Caco-2 (cell line): ENCODE measurements at places on chromosomes 6 and 20.

DNA sequence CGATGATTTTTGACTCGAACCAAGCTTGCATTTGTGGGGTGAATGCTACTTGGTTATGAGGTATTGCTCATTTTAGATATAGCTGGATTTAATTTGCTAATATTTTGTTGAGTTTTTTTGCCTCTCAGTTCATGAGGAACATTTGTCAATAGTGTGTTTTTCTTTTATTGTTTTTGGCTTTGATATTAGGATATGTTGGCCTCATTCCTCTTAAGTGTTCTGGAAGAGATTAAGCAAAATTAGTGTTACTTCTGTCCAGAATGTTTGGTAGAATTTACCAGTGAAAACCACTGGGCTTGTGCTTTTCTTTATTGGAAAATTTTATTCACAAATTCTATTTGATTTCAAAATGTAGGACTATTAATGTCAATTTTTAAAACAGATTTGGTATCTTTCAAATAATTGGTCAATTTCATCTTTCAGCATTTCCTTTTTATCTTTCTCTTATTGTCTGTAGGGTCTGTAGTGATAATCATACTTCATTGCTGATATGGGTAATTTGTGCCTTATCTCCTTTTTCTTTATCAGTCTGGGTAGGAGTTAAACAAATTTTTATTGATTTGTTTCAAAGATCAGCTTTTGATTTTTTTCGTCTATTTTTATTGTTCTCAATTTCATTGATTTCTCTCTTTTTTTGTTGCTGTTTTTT is 14.1 kb downstream of the AIG1 start:
- DNase-seq: no peak

DNA sequence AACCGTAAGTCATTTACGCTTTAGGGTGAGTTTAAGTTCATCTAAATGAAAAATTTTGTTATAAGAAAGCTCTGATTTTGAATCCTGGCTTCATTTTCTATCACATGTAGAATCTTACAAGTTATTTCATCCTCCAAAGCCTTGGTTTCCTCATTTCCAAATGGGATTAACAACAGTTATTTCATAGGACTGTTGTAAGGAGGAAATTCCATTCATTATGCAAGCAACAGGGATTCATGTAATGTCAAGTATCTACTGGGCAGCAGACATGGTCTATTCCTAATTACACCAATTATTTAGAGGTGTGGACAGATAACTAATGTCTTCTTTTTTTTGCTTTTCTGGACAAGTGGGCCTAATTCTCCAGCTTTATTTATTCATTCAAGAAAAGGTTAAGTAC is 154.0 kb downstream of the PDSS2 start:
- DNase-seq: no peak

DNA sequence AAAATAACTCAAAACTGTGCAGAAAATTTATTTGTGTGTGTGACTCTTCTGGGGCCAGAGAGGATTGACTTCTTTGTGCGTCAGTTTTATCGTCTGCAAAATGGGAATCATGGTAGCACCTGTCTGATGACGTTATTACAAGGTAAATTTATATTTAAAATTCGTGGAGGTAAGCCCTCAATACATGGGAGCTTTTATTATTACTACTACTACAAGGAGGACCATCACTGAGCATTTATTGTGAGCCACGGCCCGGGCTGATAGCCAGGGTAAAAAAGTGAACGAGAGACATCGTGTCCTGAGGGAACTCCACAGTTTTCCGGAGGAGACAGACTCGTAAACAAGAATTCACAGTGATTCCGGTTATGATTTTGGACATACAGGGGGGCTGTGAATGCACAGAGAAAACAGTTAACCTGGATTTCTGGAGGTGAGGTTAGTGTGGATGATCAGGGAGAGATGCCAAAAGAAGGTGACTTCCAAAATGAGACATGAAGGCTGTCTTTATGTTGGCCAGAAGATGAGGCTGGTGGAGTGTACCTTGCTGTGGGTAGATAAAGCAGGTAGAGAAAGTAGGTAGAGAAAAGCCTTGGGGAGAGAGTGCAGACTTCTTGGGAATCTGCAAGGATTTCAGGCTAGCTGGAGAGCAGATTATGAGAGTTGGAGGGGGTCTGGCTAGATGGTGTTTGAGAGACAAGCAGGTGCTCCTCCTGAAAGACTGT is 10.6 kb upstream of the SERINC3 start:
- no peak for DNase-seq

GRCh38 chr6:124479991-124480430 is 482.2 kb upstream of the RNF217 start:
- DNase-seq: no peak

- DNase-seq: no peak
These were observed 35.8 kb downstream of the BTBD9 start for GRCh38 chr6:38603966-38604365.

DNA sequence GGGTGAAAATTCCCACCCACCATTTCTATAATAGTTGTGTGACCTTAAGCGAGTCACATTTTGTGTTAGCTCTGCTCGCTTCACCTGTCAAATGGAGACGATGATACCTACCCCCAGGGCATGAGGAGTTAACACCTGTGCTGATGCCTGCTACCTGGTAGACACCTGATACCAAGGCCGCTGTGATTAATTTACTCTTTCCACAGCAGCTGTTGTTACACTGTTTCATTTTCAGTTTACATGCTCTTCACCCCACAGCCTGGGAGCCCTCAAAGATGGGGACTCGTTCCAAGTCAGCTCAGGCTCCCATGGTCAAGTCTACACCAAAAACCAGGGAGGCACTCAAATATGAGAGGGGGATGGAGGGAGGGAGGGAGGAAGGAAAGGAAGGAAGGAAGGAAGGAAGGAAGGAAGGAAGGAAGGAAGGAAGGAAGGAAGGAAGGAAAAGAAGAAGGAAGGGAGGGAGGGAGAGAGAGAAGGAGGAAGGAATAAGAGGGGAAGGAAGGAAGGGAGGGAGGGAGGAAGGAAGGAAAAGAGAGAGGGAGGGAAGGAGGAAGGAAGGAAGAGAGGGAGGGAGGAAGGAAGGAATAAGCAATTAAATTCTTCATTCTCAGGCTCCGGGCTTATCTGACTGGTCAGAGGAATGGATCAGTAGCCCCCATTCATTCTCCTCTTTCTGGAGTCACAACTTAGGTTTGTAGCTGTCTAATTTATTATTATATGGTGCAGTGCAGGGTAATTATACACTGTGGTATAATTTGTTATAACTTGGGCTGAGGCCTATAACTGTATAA is 40.9 kb downstream of the PDYN start:
- DNase-seq: no peak
